ENCODE measurements at places on chromosomes 2 and 18. TPM values are rescaled to one million over a fixed set of nuclear protein-coding genes. Genes with fewer than 3 reads are reported as not detected.

- no peak for DNase-seq
Measured at GRCh38 chr2:119490653-119491195, 33.6 kb downstream of the SCTR start.

GRCh38 chr2:68031542-68032160, 31.2 kb downstream of the C1D start:
- DNase-seq: no peak

GRCh38 chr2:63801455-63801854, 40.2 kb upstream of the UGP2 start:
- DNase-seq: no peak

GRCh38 chr2:75324861-75325284, 125.6 kb upstream of the TACR1 start:
- no peak for DNase-seq

- DNase-seq: no peak
Measured at GRCh38 chr18:26453386-26453901, 94.9 kb downstream of the KCTD1 start.

GRCh38 chr2:7392076-7392787, 475.0 kb downstream of the RNF144A start:
- no peak for DNase-seq

- DNase-seq: no peak
Measured at GRCh38 chr2:36480028-36480427, 117.9 kb downstream of the FEZ2 start.

- no peak for DNase-seq
Measured at GRCh38 chr18:68847219-68847837, 49.4 kb downstream of the CCDC102B start.

Gene ZSCAN30
- 17.5 TPM for total RNA-seq
